ENCODE measurements at places on chromosomes 2 and 18.

DNA sequence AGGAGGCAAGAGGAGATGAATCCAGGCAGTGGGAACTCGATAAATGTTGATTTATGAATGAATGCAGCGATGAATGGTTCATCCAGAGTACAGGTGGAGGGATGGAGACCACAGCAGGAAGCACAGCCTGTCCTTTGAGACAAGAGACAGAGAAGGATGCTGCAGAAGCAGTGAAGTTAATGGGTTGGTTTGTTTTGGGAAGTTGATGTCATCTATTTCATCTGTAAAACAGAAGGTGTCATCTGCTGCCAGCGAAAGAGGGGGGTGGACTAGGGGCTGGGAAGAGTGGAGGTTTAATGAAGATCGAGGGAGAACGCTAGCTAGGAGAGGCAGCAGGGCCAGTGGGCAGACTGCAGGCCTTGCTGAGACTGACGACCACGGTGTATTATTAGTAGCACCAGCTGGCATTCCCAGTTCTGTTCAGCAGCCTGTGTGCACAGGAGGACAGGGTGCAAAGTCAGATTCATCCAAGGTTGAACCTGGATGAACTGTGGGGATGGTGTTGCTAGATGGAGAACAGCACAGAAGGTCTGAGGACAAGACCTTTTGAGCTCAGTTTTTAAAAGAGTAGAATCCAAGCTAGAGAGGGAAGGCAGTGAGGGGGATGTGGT is 120.3 kb upstream of the CAPN13 start:
- DNase-seq, result no peak

DNA sequence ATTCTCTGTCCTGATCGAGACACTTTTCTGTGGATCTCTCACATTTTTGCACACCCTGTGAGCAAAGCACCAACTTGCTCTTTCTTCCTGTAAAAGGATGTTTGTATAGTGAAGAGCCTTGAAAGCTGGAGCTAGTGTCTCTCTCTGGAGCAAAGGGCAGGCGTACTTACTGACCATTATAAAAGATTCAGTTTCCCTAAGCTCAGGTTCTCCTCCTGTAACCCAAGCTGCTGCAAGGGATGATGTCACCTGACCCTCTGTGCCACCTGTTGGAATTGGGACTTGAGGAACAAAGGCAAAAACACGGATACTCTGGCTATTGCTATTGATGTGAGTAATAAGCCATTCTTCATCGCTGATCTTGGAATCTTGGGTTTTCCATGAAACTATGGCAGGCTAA is 52.6 kb upstream of the NEMP2 start:
- DNase-seq, result no peak

GRCh38 chr2:126358122-126358521 is 297.8 kb upstream of the GYPC start:
- no peak for DNase-seq

DNA sequence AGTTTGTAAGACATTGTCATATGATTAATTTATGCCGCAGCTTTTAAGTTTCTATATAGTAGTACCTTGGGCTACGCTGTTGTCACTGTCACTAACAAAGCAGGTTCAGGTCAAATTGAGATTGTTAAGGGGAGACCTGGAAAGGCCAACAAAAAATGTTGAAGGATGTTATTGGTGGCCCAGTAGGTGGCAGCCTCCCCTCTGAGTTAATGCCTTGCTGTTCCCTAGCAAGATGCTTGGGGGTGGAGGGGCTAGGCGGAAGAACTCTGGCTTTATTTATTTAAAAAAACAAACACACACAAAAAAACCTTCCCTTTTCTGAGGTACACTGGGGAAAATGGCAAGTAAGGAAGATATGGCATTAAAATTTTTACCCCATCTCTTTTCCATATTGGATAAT is 128.3 kb upstream of the ATP5MC3 start:
- no peak for DNase-seq

DNA sequence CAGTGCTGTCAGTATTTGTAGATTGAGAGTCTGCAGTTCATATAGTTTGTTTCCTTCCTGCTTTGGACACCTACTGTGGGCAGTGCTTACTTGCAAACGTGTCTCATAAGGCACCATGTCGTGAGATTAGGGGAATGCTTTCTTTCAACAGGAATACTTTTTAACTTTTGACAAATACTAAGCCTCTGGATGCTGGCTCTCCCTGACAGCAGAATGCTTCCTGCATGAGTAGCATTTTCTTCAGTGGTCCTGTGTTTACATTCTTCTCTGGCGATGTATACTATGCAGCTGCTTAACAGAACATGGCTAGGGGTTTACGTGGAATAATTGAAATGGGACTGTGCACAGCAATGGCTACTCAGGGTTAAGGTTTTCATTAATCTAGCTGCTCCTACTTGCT is 807.5 kb downstream of the MBD2 start:
- DNase-seq, result no peak

DNA sequence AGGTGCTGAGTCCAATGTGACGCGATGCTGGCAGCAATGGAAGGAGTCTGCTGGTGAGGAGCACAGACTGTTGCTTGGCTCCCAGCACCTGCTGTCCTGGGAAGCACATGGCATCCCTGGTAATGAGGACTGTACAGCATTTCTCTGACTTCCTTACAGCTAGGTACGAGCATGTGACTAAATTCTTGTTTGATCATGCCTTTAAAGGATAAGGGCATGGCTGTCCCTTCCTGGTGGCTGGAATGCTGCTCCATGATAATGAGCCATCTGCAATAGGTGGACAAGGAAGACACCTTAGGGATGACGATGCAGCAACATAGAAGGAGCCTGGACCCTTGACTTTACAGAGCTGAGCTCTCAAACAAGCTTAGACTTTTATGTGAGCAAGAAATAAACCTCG is 278.0 kb upstream of the SPRED2 start:
- DNase-seq, result no peak

DNA sequence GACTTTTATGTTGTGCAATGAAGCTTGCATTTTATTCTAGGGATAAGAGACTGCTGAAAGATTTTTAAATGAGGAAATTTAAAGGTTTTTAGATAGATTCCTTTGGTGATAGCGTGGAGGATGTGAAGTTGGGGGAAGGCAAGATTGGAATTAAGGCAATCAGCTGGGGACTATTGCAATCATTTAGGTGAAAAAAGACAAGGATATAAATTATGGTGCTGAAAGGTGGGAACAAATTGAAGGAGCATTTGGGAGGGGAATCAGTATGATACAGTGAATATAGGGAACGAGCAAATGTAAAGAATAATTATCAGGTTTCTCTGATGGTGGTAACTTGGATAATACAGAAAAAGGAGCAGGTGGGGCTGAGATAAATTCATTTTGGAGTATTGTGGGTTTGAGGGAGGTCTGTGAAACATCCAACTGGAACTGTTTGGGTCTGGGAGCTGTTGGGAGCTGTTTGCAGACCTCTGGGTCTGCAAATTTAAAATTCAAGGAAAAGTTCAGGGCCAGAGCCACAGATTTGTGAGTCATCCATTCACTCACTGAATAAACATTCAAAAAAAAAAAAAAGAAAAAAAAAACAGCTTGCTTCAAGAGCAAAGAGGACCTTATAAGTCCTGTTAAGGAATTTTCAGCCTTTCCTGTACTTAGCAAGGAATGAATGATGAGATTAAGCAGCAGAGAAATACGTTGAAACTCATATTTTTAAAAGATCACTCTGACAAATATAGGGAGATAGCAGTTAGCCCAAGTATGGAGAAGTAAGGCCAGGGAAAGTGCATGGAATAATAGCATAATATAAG is 257.5 kb upstream of the FN1 start:
- no peak for DNase-seq

- no peak for DNase-seq
Measured at GRCh38 chr2:67923696-67924095, 139.1 kb downstream of the C1D start.

- DNase-seq, result no peak
Measured at GRCh38 chr2:103419506-103419905, 657.7 kb downstream of the TMEM182 start.

DNA sequence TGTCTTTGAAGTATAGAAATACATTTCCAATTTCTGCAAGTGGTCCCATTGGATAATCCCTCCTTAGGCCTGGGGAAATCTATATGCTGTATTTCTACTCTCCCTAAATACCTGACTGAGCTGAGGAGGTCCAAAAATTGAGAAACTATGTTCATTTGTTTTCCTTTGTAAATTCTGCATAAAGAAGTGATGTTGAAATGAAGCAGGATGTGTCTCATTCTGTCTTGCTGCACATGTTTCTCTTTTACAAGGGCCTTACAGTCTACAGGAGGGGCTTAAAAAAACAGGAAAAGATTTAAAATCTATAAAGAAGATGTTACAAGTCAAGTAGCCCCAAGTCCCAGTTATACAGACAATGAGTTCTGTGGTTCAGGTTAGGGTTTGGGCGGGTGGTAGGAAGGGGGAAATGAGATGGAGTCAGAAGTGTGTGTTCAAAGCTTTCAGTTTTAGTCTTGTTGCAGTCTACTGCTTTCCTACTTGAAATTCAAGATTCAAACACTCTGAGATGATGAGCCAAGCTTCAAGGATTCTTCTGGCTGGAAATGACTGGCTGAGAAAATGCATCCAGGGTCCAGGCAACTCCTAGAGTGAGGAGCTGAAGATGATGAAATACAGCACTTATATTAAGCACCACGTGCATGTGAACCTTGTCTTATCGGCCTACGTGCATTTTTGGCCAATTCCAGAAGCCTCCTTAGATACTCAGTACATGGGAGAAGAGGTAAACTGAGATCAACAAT is 146.3 kb upstream of the CELF4 start:
- no peak for DNase-seq

DNA sequence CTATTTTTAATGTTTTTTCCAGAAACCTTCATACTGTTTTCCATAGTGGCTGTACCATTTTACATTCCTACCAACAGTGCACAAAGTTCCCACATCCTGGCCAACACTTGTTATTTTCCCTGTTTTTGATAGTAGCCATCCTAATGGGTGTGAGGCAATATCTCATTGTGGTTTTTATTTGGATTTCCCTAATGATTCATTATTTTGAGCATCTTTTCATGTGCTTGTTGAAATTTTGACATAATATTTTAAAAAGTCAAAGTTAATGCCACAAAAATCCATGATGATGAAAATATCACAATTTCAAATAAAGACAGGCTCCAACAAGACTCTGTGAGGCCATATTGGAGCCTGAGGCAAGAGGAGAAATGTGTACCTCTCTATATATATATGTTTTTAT is 50.2 kb downstream of the VWA3B start:
- DNase-seq, result no peak

- DNase-seq, result no peak
Measured at GRCh38 chr2:238100049-238100820, at the start of gene ESPNL. TSS of gene ESPNL (plus strand) at chr2:238100340. CDS start at chr2:238100420, 80 bp downstream.

DNA sequence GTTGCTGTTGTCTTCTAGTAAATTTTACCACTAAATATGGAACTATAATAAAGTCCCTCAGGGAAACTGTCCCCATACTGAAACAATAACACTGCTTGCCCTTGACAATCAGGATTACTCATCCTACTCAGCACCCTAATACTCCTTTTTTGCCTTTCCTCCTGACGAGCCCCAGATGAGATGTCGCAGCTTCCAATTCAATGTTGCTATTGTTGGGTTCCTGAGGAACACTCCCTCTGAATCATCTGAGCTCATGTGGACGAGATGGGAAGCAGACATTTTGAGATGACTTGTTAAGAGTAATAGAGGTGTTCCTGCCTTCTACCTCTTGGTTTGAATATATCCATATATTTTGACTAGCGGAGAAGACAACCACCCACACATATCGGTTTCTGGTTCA is 187.8 kb upstream of the FAM98A start:
- no peak for DNase-seq

DNA sequence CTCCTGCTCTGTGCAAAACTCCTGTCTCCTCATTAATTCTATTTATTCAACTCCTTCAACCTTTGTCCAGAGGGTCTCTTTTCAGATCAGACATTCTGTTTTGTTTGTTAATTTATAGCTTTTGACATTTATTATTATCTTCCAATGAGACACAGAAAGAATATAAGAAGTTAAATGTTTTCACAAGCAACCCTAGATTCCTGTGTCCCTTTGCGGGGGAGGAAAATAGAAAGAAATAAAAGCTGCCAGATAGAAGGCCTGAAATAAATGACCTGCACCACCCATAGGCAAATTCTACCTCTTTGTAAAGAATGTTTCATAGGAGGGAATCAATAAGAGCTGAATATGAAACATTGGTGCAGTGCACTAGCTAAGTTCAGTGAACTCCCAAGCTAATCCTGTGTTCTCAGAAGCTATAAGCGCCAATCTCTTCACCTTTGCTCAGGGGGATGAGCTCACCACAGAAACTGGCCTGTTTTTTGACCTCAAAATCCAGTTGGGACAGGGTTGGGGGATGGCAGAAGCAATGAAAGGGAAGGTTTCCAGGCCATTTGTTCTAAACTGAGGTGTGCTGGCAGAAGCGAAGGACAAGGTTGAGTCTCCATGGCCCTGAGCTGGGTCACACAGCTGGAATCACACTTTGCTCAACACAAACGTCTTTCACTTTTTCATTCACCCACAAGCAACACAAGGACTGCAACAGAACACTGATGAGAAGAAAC is 258.6 kb downstream of the NRXN1 start:
- DNase-seq, result no peak

DNA sequence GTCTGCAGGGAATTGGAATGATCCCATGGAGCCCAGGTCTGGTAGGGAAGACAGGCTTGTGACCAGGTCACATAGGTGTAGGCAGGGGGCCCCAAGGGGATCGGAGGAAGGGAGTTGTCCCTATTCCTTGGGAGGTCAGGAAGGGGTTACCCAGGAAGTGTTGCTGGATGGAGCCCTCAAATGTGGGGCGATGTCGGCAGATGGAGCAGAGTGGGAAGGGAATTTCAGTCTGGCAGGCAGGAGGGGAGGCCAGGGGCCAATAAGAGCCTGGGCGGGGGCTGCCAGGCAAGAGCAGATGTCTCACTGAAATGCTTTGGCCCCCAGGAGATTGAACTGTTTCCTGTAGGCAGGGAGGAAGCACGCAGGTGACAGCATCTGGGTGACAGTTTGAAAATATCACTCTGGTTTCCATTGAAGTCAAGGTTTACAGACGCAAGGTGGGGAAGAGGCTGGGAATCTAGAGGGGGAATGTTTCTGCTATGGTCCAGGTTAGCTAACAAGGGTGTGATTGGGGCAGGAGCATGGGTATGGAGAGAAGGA is 81.5 kb upstream of the SMAD2 start:
- no peak for DNase-seq
